Bronchus fibroblast of lung (primary cell): ENCODE measurements at places on chromosomes 3 and 15. TPM values are rescaled to one million over a fixed set of nuclear protein-coding genes. Genes with fewer than 3 reads are reported as not detected.

OR5K2 gene
- total RNA-seq, result not detected in 2 replicates

GPR87 gene
- total RNA-seq, result 0.17 and 1.2 TPM in 2 replicates

TMEM45A gene
- 10.6 and 13.2 TPM in 2 replicates for total RNA-seq

PLXNA1 gene
- 30.2 and 31.1 TPM in 2 replicates for total RNA-seq

TEX55 gene
- total RNA-seq, result not detected in 2 replicates

SAMMSON gene
- not detected in 2 replicates for total RNA-seq

HHLA2 gene
- total RNA-seq, result not detected in 2 replicates

ALDH1A2 gene
- 0.30 and 0.84 TPM in 2 replicates for total RNA-seq

PLA2G4D gene
- not detected in 2 replicates for total RNA-seq

LRRC2 gene
- total RNA-seq, result under 0.01 TPM in 2 replicates

C2CD4A gene
- not detected in 2 replicates for total RNA-seq

BOC gene
- total RNA-seq, result 1.0 TPM in 2 replicates

CELSR3 gene
- total RNA-seq, result 1.3 and 2.7 TPM in 2 replicates

CCDC191 gene
- total RNA-seq, result 0.59 and 1.0 TPM in 2 replicates

GOLGA8K gene
- total RNA-seq, result not detected in 2 replicates

BNC1 gene
- total RNA-seq, result 7.1 and 8.5 TPM in 2 replicates

TAGLN3 gene
- total RNA-seq, result 1.0 and 1.5 TPM in 2 replicates

XCR1 gene
- not detected in 2 replicates for total RNA-seq
